ENCODE measurements at places on chromosomes 5 and 9.

- DNase-seq: no peak
Measured at GRCh38 chr9:106621313-106622163, 241.4 kb upstream of the ZNF462 start.

DNA sequence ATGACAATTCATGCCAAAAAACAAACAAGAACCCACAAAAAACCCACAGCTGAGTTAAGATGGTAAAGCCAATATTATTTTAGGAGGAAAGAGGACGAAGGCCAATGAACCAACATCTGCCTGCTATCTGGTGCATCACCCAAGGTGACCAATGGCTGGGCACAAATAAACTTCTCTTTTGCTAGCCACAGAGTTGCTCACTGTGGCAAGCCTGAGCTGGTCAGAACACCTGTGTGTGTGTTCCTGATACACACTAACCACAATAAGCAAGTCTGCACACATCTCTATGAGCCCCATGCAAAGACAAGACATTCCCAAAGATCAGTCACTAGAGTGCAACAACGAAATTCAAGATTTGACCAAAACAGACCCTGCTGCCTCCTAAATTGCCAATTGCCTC lies 63.1 kb downstream of the RNF38 start:
- DNase-seq: no peak

GRCh38 chr9:1050125-1050895 lies at the start of gene DMRT2:
Gene DMRT2, plus strand, starts transcription at chr9:1050357. Its CDS starts 1,257 bp downstream, at chr9:1051614.
- no peak for DNase-seq

GRCh38 chr5:178235588-178235974 lies 3.0 kb upstream of the PHYKPL start:
- no peak for DNase-seq

GRCh38 chr5:5141625-5142525 lies 1.7 kb downstream of the ADAMTS16 start:
- peak; percentile 7 for DNase-seq

DNA sequence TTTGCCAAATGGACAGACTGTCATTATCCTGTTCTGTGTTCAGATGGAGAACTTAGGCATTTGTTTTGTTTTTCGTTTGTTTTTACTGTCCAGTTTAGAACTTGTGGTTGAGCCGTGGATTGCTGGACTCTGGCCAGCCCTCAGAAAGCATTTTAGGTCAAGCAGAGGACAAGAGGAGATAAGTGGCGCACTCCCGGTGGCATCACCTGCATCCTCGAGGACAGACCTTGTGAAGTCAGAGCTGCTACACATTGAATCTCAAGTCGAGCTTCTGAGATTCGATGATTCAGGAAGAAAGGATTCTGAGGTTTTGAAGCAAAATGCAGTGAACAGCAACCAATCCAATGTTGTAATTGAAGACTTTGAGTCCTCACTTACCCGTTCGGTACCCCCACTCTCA lies 8.9 kb downstream of the MTRR start:
- DNase-seq: no peak

GRCh38 chr5:53041071-53041692 lies 52.0 kb downstream of the ITGA2 start:
- no peak for DNase-seq

GRCh38 chr9:71748280-71748743 lies 20.0 kb downstream of the CEMIP2 start:
- no peak for DNase-seq

DNA sequence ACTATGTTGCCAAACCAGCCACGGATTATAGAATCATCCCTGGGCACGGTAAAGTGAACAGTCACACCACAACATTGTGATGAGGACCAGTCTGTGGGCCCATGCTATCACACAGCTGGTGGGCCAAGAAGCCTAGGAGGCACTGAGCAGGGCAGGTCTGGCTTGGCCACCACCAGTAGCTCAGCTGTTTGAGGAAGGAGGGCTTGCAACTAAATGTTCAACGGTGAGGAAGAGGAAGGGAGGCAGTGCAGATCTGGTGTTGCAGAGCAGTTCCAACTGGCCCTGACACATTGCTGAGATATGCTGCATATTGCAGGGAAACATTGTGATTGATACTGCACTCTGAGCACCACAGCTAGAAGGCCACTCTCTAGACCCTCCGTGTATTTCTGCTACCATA lies 77.9 kb upstream of the ATG10 start:
- no peak for DNase-seq

Data from CD4-positive, alpha-beta T cell treated with Interferon gamma for 1 hour (primary cell).